Fibroblast of villous mesenchyme (primary cell): ENCODE measurements at places on chromosomes 3 and 15. TPM values are rescaled to one million over a fixed set of nuclear protein-coding genes. Genes with fewer than 3 reads are reported as not detected.

DNA sequence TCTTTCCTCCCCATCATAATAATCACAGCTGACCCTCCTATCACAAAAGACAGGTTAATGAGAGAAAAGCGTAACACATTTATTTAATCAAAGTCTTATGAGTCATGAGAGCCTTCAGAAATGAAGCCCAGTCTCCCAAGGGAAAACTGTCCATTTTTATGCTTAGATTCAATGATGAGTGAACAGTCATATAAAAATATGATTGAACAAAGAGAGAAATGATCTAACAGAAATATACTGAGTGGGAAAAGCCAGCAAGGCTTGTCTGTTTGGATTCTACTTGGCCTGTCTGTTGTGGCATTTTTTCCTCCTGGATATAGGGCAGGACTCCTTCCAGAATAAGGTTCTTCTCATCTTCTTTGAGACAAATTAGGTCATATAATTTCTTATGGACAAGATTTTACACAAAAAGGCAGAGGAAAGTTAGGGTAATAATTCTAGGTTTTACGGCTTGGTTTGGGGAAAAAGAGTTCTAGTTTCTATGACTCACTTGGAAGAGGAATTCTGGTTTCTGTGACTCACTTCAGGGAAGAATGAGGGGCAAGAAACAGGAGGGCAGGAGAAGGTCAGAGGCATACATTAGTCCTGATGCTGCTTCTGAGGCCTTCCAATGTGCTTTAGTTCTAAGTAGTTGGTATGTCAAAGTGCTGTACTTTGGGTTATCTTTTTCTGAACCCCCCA is 534.2 kb downstream of the ZIC1 start:
- DNase-seq: peak; percentile 77

GRCh38 chr3:50436114-50436674 is 67.2 kb downstream of the CACNA2D2 start:
- DNase-seq: peak; percentile 15

DNA sequence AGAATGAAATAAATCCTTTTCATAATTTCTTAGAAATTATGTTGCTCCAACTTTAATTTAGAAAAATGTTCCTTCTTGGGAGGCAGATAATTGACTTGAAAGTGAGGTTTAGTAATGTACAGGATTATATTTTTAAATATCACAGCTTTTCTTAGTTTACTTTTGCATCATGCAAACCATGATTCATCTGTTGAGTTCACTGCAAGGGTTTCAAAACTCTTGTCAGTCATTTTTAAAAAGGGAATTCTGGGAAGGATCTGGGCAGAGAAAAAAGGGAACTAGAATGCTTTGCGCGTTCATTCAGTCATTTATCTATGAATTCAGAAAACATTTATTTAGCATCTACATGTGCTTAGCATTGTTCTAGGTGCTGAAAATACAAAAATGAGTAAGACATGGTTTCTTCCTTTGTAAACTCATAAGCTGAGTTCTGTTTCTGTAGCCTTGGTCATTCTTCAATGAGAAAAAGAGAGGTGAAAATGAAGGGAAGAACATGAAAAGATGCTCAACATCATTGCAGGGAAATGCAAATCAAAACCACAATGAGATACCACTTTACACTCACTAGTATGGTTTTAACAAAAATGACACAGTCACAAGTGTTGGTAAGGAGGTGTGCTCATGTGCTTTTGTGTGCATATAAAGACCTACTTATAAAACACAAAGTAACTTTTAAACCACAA is 209.1 kb downstream of the NR1D2 start:
- DNase-seq: no peak

GRCh38 chr3:45475145-45475544 is 86.8 kb downstream of the LARS2 start:
- DNase-seq: no peak

- DNase-seq: no peak
These were observed 3.1 kb upstream of the C3orf33 start for GRCh38 chr3:155809181-155809580.

- peak; percentile 28 for DNase-seq
These were observed 421 bp downstream of the KLHL18 start for GRCh38 chr3:47283193-47283537.

GRCh38 chr3:147937891-147938290 is 528.7 kb downstream of the ZIC1 start:
- no peak for DNase-seq

GOLGA8H gene
- total RNA-seq: under 0.01 TPM in 1 of 2 replicates, not detected in the other

SYNPR gene
- not detected in 2 replicates for total RNA-seq

GOLIM4 gene
- 44.8 and 49.2 TPM in 2 replicates for total RNA-seq

SI gene
- not detected in 2 replicates for total RNA-seq
